NCI-H187 treated with DMSO at 0.1 percent for 48 hours (cell line): ENCODE measurements at places on chromosomes 11 and 22.

DNA sequence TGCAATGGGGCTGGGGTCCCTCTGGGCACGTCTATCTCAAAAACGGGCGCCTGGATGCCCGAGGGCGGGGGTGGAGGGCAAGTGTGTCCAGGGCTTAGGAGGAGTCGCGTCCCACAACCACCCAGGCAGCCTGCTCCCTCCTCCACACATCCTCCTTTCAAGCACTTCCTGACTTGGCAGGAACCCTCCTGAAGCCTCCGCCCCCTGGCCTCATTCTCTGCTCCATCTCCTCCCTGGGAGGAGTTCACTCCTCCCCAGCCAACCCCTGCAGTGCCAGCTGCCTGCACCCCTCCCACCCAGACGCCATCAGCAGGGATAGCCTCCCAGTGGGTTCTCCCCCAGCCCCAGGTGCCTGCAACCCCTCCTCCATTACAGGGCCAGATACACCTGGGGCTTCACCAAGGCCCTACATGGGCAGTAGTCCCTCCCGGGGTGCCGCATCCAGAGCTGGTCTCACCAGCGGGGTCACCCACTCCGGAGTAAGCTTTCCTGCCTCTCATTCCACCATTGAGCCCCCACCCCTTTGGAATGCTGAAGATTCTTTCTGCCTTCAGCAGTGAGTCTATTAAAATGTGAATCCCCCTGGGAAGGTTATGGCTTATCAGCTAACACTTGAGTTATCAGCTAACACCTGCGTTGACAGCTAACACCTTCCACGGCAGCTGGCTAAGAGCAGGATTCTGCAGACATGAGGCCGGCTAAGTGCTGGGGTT lies 24.4 kb downstream of the RTN4R start:
- DNase-seq, result peak; percentile 6

DNA sequence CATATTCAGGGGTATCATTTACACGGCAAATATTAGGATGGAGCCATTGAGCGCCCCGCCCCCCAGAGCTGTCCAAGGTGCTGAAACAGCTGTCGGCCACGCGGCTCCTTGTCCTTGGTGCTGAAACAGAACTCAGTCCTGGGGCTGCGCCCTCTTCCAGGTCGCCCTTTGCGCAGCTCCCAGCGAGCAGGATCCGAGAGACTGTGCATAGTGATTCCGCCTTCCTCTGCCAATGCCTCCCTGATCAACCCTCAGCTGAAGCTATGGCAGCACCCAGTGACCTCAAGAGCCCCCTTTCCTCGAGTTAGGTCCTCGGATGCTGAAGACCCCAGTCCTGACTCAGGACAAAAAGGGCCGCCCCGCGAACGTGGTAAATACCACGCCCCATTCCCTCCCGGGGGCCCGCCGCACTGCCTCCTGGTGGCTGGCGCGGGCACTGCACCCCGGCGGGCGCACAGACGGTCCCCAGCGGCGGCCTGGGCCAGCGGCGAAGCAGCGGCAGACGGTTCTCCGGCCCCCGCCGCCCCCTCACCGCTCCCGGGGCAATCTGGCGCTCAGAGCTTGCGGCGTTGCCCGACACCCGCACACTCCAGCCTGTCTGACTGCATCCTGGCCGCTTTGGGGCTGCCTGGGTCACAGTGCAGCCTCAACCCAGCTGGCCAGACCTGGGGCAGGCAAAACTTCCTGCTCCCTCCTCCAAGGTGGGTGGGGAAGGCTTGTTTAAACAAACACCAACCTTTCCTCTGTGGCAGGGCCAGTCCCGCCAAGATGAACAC lies 13.4 kb downstream of the SYT7 start:
- DNase-seq, result no peak

GRCh38 chr11:122584670-122585069 lies 70.9 kb upstream of the UBASH3B start:
- DNase-seq, result no peak

- DNase-seq, result no peak
Observed at GRCh38 chr11:45104006-45104789, 42.2 kb upstream of the PRDM11 start.

DNA sequence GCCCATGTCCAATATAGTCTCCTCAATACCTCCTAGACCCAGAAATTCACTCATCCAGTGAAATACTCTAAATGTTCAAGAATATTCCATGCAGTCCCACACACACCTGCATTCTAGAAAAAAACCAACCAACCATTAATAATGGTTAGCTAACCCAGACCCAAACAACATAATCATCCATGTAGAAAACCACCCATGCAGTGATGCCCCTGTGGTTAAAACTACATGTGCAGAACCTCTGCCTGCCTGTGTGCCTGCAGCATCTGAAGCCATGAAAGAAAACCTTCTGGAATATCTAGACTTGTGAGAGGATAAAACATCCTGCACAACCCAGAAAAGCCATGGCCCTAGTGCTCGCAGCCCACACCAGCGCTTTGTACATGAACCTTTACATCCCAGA lies 47.8 kb downstream of the SLC22A12 start:
- no peak for DNase-seq

DNA sequence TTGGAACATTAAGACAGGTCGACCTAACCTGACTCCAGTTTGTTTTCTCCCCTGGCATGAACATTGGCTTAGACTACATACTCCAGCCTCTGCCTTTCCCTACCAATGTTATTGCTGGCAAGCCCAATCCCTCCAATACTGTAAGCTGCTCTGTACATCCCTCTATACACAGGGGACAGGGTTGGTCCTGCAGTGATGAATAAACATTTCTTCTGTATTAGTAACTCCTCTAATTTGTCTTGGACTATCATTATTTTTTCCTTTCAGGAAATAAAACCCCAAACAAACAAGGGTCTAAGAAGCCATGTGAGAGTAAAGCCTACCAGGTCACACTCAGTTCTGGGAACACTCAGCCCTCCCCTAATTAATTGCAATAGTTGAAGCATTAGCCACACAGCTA lies 35.1 kb upstream of the FJX1 start:
- DNase-seq, result no peak
